ENCODE measurements at places on chromosomes 12 and 14.

- DNase-seq = no peak
These were observed 367.4 kb downstream of the BTG1 start for GRCh38 chr12:91778091-91778832.

DNA sequence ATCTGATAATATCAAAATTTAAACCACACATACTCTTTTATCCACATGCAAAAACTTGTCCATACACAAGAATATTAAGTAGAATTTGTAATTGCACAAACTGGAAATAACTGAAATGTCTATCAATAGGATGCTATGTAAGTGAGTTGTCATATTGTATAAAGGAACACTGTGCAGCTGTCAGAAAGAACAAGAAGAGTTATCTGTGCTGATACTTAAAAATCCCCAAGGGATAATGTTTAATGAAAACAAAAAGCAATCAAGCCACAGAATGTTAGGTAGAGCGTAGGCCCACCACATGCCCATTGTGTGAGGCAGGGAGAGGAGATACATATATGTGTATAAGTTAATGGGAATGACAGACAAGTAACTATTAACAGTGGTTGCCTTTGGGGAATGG is 25.9 kb upstream of the HIGD1C start:
- DNase-seq = no peak

- peak; percentile 66 for DNase-seq
These were observed 31.9 kb upstream of the DUSP6 start for GRCh38 chr12:89384050-89384758.

- no peak for DNase-seq
These were observed 80.4 kb upstream of the SINHCAF start for GRCh38 chr12:31406345-31406744.

GRCh38 chr14:91261115-91261514 is 16.6 kb upstream of the GPR68 start:
- DNase-seq = no peak

- DNase-seq = no peak
These were observed 44.7 kb downstream of the FRS2 start for GRCh38 chr12:69514845-69515244.

- no peak for DNase-seq
These were observed 86.3 kb downstream of the SLC15A4 start for GRCh38 chr12:128737292-128737966.

DNA sequence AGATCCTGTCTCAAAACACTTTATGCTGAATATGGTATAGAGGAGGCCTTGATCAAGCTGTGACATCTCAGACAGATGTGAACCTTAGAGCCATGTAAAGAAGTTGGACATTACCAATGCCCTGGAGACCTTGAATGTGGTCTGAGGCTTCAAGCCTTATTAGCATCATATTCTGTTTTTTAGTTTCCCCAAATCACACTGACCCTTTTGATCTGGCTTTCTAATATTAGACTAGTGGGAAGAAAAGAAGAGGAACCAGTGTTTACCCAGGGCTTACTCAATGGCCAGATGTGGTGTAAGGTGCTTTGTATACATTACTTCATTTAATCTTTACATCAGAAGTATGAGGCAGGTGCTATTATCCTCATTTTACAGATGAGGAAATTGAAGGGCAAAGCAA is 10.6 kb upstream of the TBPL2 start:
- DNase-seq = no peak

- no peak for DNase-seq
These were observed 531 bp downstream of the DLGAP5 start for GRCh38 chr14:55190906-55191202.

DNA sequence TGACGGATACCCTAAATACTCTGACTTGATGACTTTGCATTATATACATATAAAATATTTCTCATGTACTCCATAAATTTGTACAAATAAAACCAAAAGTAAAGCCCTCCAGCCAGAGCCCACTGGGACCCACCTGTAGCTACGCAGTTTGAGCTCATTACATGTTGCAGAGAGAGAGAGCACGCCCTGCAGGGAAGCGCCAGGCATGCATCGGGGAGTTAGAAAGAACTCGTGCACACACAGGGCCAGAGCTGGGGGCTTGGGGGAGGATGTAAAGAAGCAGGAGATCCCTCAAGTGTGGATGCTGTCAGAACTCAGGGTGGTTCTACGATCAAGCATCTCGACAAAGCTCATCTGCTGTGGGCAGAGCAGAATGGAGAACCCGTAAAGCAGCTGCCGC is 178.5 kb upstream of the RTL1 start:
- DNase-seq = no peak

DNA sequence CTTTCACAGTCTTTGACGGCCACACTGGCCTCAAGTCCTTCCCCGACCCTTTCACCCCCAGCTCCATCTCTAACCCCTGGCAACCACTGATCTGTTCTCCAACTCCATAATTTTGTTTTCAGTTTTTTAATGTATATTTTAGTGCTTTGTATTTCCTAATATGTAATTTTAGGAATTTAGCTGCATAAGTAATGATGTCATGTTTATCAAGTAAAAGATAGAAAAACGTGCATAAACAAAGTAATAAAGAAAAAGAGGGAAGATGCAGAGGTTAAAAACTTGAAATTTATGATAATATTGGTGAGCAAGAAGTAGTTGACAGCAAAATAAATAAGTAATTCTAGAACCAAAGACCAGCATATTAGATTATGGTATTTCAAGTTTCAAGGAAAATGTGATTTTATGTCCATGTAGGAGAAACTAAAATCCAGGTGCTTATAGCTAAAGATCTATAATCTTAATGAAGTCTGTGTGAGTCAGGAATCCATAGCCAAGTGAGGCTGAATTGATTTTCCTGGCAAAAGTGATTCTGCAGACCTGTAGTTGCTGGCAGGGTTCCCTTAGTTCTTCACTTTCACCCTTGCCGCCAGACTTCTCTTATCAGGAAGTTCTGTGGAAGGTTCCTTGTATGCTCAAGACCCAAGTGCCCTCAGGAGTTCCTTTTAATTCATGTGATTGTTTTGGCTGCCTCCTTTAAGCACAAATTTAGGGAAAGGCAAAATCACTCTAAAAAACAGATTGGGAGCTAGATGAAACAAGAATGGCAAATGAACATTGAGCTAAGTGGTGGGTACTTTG is 24.4 kb downstream of the FBXW8 start:
- DNase-seq = no peak

DNA sequence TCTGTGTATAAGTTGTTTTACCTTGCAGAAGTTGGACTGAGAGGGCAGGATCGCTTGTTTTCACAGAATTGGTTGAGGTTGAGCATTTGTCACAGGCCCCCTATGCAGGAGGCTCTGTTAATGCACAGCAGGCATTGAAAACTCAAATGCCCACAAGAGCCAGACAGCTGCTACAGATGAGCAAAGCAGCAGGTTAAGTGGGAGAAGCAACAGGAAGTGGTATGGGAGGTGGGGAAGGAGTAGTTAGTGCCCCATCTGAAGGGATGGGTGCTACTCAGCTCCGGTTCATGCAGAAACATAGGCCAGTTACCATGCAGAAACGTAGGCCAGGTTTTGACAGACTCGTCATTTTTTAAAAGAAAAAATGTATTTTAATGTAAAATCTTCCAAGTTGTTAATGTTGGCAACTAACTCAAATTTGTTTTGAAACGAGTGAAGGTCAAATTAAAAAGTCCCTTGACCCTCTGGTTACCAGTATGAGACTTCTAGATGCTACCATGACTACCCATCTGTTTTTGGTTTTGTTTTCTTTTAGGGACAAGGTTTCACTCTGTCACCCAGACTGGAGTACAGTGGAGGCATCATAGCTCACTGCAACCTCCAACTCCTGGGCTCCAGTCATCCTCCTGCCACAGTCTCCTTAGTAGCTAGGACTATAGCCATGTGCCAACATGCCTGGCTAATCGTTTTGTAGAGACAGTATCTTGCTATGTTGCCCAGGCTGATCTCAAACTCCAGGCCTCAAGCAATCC is 84.7 kb upstream of the FRMD6 start:
- DNase-seq = no peak

DNA sequence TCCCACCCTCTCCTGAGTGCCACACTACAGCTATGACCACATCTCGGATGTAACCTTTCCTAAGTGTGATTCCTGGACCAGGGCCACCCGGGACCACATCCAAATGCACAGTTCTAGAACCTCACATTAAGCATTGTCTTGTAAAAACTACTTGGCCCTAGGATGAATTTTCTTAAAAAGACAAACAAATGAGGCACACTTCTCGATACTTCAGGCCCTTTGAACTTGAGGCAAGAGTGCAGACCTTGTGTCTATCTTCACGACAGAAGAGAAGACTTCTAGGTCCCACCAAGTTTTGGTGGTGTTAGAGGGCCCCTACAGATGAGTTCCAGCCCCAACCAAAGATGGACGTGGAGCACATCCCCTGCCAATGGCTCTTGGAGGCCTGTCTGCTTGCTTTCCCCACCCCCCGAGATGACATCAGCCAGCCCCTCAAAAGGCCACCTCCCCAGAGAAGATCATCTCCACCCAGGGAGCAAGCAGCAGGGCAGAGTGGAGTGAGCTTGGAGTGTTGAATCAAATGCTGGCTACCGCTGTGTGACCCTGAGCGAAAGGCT is 9.3 kb downstream of the ISCU start:
- no peak for DNase-seq

GRCh38 chr12:123767613-123768012 is 5.5 kb downstream of the DNAH10 start:
- no peak for DNase-seq

GRCh38 chr14:23433457-23433856 is 2.0 kb downstream of the MYH7 start:
- no peak for DNase-seq

GRCh38 chr14:60590991-60591414 is 58.3 kb downstream of the SIX1 start:
- no peak for DNase-seq

GRCh38 chr14:31712244-31713127 is 151.3 kb downstream of the NUBPL start:
- DNase-seq = no peak

All from HepG2 (cell line).